ENCODE measurements at places on chromosomes 2 and 18.
A peak's percentile ranks its signal among the peaks of the same experiment; 100 is the strongest.

DNA sequence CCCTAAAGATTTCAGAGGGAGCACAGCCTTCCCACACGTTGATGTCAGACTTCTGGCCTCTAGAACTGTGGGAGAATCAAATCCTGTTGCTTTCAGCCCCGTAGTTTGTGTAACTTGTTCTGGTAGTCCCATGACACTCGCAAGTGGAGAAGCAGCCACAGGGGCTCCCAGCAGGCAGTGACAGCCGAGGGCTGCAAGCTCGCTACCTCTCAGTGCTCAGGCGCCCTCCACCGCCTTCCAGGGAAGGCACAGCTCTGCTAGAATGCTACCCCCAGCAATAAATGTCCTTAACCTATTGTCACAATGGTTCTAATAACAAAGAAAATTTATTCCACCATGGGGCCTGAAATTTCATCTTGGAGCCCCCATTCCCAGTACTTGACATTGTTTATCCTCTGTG lies 143.1 kb upstream of the ZNF236 start:
- no peak for DNase-seq

- DNase-seq = no peak
These were observed 288.5 kb downstream of the TNS1 start for GRCh38 chr2:217714287-217714751.

DNA sequence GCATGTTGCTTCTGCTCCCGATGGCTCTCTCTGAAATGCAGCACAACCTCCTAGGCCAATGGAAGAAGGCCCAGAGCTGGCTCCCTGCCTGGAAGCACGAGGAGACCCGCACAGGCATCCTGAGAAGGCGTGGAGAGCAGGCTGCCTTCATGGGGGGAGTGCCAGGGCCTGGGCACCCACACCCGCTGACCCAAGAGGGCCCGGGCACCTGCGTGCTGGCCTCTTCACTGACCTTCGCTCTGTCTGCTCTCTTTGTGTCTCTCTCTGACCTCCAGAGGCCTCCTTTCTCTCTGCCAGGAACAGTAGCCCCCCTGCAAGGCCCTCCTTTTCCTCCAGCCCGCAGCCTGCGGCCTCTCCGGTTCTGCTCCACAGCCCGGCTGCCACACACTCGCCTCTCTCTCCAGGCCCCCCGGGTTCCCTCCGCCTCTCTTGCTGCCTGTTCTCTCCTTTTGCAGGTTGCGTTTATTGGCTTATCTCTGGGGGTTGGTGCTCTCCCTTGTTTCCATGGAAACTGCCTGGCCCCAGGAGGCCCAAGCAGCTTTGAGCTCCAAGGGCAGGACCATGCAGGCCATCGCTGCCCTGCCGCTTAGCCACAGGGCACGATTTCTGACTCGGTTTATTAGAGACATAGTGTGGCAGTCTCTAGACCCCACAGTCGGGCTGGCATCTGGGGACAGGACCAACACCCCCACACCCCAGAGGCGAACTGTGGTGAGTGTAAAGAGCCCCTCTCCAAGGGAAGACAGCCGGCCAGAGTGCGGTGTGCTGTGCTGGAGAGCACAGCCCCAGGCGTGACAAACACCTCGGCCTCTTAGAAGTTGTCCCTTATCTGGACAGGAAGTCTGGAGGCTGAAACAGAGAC lies 1.7 kb downstream of the MZT2B start:
- DNase-seq = peak; percentile 47

DNA sequence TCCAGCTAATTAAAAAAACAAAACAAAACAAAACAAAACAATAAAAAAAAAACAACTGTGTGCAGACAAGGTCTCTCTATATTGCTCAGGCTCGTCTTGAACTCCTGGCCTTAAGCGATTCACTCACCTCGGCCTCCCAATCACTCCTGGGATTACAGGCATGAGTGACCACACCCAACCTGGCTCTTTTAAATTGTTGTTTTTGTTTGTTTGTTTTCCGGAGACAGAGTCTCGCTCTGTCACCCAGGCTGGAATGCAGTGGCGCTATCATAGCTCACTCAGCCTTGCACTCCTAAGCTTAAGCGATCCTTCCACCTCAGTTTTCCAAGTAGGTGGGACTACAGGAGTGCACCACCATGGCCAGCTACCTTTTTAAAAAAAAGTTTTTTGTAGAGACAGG lies 201.6 kb downstream of the EN1 start:
- no peak for DNase-seq

DNA sequence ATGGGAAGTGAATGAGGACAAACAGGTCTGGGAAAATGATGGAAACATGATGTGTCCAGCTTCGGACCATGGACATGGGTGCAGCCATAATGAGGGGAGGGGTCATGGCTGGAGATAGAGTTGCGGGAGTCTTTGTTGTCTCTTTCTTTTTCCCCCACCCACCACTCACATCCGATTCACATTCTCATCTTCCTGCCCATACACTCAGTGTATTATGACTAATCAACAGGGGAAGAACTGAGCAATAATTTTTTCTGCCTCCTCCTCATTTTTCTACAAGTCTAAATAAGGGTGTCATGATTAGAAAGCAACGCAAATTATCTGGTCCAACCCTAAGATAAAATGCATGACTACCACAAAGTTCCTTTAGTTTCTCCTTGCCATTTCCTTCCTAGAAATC lies 5.7 kb upstream of the SERPINB2 start:
- DNase-seq = no peak

GRCh38 chr2:25473758-25474340 lies 132.1 kb upstream of the DNMT3A start:
- no peak for DNase-seq

GRCh38 chr2:105802587-105802986 lies 57.9 kb downstream of the NCK2 start:
- no peak for DNase-seq

GRCh38 chr2:237465515-237466148 lies 21.4 kb upstream of the MLPH start:
- DNase-seq = no peak

- DNase-seq = no peak
These were observed at the start of gene ELAC1 for GRCh38 chr18:50967714-50968661. Gene ELAC1 (plus strand): TSS chr18:50968040. CDS start chr18:50974405, 6,365 bp downstream.

GRCh38 chr2:203126996-203127395 lies 111.8 kb upstream of the CYP20A1 start:
- no peak for DNase-seq

Data from cerebellar nuclear complex (tissue), 1 donor.